ENCODE measurements at places on chromosomes 4 and X. TPM values are rescaled to one million over a fixed set of nuclear protein-coding genes. Genes with fewer than 3 reads are reported as not detected.

DNA sequence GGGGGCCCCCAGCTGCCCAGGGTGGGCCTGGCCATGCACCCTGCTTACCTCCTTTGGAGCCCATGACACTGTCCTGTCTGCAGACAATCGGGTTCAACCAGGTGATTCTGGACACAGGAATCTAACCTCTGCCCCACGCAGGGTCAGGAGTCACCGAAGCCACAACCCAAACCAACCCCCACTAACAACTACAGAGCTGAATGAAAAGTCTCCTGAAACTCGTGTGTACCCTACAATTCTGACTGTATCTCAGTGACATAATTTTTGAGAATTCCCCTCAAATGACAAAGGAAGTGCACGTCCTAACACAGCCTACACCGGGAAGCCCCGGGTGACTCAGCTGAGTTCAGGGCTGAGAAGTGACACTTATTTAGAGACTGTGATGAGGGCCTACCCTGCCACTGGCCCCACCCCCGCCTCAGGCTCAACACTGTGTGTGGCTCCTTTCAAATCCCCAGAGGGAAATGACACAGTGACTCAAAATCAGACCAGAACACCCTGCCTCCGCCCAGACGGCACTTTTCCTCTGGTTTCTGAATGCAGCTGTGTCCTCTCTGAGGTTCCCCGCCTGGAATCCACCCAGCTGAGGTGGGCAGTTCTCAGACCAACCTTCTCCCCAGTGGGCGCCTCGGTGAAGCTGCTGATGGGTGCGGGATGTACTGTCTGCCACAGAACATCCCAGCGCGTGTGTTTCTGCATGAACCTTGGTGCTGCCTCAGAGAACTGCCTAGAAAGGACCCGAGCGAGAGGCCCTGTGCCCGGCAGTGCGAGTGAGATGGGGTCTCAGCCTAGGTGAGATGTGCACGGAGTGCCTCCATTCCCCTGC is 9.9 kb downstream of the TNIP2 start:
- H3K27me3 ChIP-seq, result no peaks in the 10 kb centered on the region
- H3K27ac ChIP-seq, result peak overlapping the region; percentile 93
- peak; percentile 42 for DNase-seq
- H3K4me3 ChIP-seq, result no peak overlapping the region
- peaks cover 5% of the 10 kb centered on the region for H3K36me3 ChIP-seq
- peaks cover 21% of the 10 kb centered on the region for H3K4me1 ChIP-seq

DNA sequence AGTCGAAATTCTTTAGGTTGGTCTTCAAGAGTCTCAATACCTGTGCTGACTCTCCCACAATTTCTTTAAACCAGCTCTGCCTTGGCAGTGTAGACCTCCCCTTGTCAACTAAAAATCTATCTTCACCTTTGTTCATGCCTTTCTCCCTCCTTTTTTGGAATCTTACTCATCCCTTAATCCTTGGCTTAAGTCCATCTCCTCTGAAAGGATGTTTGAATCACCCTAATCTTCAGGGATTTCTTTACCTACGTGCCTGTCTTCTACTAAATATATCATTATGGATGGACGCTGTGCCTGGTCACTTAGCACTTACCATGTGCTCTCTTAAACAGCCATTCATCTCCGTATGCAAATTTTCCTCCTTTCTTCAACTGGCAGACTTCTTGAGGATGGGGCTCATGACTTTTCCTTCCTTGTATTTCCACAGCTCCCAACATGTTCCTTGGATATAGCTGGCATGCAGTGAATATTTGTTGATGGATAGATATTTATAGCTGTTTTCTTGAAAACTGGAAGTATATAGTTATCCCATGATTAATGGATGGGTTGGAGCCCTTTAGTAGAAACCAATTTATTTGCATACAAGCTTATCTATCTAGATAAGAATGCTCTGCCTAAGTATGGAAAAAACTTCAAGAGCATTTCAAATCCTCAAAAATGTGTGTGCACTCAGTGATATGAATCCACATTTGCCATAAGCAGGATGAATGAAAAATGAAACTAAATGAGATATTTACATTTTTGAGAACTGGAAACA is 166.6 kb downstream of the SPRY1 start:
- no peak for DNase-seq
- no peak overlapping the region for H3K27ac ChIP-seq
- no peaks in the 10 kb centered on the region for H3K27me3 ChIP-seq
- no peaks in the 10 kb centered on the region for H3K36me3 ChIP-seq
- H3K4me3 ChIP-seq, result no peak overlapping the region
- H3K4me1 ChIP-seq, result peaks cover 1% of the 10 kb centered on the region

DNA sequence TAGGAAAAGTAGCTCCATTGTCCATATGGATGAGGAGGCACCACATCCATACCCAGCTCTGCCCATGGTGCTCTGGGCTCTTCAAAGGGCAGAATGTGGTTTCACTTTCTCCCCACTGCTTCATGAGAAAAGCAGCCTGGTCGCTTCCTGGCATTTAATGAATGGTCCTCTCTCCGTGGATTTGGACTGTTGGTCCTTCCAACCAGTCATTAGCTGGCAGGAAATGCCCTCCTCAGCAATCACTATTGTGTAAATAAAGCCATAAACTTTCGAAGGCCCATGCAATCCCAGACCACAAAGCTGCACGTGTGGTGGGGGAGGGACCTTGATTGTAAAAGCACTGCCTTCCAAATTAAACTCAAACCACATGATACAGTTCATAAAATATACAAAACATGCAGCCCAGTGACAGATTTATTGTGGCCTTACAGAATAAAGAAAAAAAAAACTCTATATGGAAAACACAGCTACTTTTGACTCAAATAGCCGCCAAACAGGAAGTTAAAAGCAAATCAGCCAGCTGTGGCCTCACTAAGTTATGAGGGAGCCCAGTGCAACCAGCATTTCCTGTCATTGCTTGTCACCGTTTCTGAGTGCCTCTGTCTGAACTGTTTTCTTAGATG is 8.1 kb downstream of the MBNL3 start:
- H3K36me3 ChIP-seq, result no peaks in the 10 kb centered on the region
- peaks cover 43% of the 10 kb centered on the region for H3K4me1 ChIP-seq
- peak overlapping the region; percentile 85 for H3K4me3 ChIP-seq
- DNase-seq, result peak; percentile 56

GRCh38 chrX:33183361-33183760 is 28.0 kb downstream of the DMD start:
- no peak for DNase-seq
- no peaks in the 10 kb centered on the region for H3K27me3 ChIP-seq
- H3K27ac ChIP-seq, result no peak overlapping the region
- H3K4me3 ChIP-seq, result no peak overlapping the region
- H3K36me3 ChIP-seq, result no peaks in the 10 kb centered on the region

DNA sequence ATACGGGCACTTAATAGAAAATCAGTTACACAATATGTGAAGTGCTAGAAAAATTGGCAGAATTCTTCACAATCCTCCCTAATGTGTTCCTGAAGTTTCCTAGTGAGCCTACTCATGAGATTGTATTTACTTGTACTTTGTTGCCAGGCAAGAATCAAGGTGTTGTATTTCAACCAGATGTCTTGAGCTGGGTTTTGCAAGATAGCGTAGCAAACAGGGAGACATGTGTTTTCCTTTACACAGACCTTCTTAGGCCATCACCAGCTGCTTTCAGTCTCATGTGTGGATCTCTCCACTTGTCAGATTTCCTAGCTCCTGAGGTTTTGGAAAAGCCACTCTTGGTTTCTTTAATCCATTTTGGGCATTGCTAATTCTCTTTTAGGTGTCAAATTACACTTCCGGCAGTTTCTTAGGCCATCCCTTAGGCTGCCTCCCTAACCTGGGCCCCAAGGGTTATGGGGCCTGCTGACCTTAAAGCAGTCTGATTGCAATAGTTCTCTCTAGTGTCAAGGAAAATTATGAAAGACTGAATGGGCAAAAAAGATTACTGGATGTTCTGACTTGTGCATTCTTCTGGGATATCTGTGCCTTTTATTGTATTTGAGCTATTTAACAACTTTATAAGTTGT is 12.2 kb upstream of the EDA start:
- no peaks in the 10 kb centered on the region for H3K4me1 ChIP-seq
- H3K27ac ChIP-seq, result no peak overlapping the region
- no peak overlapping the region for H3K4me3 ChIP-seq

DNA sequence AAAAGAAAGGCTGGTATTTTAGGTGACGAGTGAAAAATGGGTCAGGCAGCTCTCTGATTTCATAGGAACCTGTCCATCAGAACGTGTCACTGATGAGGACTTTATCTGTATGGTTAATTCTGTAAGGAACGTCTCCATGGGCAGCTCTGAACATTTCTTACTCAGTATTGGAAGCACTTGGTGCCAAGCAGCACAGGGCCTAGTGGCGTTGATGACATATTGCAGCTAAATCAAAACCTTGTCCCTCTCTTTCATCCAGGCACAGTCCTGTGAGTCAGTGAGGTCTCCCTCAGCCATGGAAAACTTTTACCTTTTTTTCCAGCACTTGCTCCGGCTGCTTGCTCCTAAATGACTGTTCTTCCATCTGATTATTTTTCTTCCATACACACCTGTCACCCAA is 301.9 kb downstream of the DHX15 start:
- no peak overlapping the region for H3K27ac ChIP-seq
- peaks cover 3% of the 10 kb centered on the region for H3K27me3 ChIP-seq

DNA sequence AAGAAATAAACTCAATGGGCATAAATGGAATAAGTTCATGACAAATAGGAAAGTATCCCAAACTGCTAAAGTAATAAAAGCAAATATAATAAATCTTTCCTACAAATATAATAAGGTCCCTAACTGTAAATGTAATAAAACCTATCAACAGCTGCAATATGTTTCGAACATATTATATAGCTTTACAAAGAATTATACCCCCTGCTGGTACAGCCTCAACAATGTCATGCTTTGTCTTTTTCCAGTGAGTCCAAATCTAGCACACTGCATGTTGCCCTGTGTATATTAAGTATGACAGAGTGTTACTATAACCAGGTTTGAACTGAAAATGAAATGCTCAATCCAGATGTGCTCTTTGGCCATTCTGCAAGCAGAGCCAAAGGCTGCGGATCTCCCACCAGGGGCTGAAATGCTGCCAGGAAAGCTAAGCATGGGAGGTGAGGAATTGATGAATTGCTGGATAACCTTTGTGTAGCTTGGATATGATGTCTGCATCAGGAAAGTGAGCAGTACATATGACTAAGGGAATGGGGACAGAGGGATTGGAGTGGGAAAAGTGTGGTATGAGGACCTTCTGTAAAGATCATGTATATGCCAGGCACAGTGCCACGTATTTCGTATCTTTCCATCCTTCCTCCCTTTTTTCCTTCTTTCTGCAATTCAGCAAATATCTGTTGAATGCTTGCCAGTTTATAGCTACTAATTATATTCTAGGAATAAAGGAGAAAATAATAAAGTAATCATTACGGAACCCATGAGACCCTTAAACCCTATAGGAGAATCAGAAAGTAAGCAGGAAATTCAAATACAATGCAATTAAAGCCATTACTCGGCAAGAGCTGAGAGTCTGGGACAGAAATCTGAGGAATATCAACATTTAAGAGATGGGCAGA is 954.6 kb upstream of the LCORL start:
- DNase-seq, result no peak
- no peak overlapping the region for H3K27ac ChIP-seq
- no peaks in the 10 kb centered on the region for H3K4me1 ChIP-seq
- no peaks in the 10 kb centered on the region for H3K27me3 ChIP-seq
- H3K4me3 ChIP-seq, result no peak overlapping the region

GRCh38 chrX:103464072-103464773 is 55.1 kb downstream of the RAB40A start:
- H3K4me3 ChIP-seq, result peak overlapping the region; percentile 88
- peaks cover 3% of the 10 kb centered on the region for H3K4me1 ChIP-seq
- no peaks in the 10 kb centered on the region for H3K36me3 ChIP-seq

DNA sequence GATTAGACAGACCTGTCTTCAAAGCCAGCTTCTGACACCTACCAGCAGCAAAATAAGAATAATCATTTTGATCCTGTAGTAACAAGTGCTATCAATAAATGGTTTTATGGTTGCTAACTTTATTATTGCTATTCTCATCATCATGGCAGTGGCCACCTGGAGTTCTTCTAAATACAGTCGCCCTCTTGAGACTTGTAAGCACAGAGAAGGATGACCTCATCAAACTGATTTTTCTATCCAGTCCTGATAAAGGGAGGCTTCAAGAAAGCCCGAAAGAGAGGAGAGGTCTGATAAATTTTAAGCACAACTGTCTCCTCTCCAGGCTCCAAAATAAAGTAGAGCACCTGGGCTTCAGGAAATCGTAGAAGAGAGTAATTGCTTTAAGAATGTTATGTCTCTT is 286.4 kb downstream of the USP46 start:
- no peaks in the 10 kb centered on the region for H3K27me3 ChIP-seq
- H3K4me1 ChIP-seq, result no peaks in the 10 kb centered on the region
- no peak overlapping the region for H3K27ac ChIP-seq
- H3K36me3 ChIP-seq, result no peaks in the 10 kb centered on the region
- H3K4me3 ChIP-seq, result no peak overlapping the region

- H3K27me3 ChIP-seq, result peaks cover 4% of the 10 kb centered on the region
- H3K4me1 ChIP-seq, result peaks cover 4% of the 10 kb centered on the region
- no peak overlapping the region for H3K27ac ChIP-seq
- no peaks in the 10 kb centered on the region for H3K36me3 ChIP-seq
Measured at GRCh38 chr4:118894034-118894433, 5.4 kb downstream of the SYNPO2 start.

GRCh38 chr4:11404431-11404830 is 24.3 kb downstream of the HS3ST1 start:
- no peak overlapping the region for H3K27ac ChIP-seq
- H3K4me3 ChIP-seq, result no peak overlapping the region
- DNase-seq, result no peak
- no peaks in the 10 kb centered on the region for H3K4me1 ChIP-seq

DNA sequence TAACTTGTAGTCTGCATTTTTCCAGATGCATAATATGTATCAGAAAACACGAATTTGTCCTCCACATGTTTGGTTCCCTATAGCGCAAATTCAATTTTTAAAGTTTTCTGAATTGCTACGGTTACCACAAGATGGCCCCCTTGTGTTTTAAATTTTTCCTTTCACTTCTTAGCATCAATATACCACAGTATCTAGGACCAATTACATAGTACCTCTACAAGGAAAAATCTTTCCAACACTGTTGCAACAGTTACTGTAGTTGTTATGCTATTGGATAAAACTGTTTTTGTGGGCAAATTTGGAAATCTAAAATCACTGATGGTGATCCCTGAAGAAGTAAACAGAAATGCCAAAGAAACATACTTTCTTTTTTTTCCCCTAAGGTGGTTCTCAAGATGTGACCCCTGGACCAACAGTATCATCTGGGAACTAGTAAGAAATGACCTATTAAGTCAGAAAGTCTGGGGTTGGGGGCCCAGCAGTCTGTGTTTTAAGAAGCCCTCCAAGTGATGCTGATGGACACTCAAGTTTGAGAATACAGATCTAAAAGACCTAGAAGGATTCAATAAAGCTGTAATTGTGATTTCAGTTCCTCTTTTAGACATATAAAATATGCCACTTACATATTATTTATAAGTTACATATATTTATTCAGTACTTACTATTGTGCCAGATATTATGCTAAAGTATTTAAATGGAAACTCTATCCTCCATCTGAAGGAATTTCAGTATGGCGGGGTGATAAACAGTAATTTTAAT is 3.1 kb downstream of the ZGRF1 start:
- H3K27me3 ChIP-seq, result no peaks in the 10 kb centered on the region
- peaks cover 1% of the 10 kb centered on the region for H3K4me1 ChIP-seq
- no peak overlapping the region for H3K27ac ChIP-seq
- H3K4me3 ChIP-seq, result no peak overlapping the region
- peak; percentile 13 for DNase-seq

GRCh38 chrX:129522184-129523078 is 859 bp downstream of the SMARCA1 start:
- DNase-seq, result no peak
- H3K27ac ChIP-seq, result peak overlapping the region; percentile 46
- H3K4me3 ChIP-seq, result peak overlapping the region; percentile 86

The SPATA4 gene
- not detected for polyA plus RNA-seq

The RAB9B gene
- polyA plus RNA-seq, result 0.38 TPM

The PNMA6A gene
- polyA plus RNA-seq, result not detected

The NAP1L3 gene
- 2.5 TPM for polyA plus RNA-seq

The ASB12 gene
- 3.9 TPM for polyA plus RNA-seq

The HS6ST2 gene
- not detected for polyA plus RNA-seq

The SPP1 gene
- not detected for polyA plus RNA-seq

The CT45A5 gene
- polyA plus RNA-seq, result not detected

The NFXL1 gene
- 6.4 TPM for polyA plus RNA-seq

The PRKG2 gene
- 0.62 TPM for polyA plus RNA-seq
